NCI-H345 (cell line): ENCODE measurements at places on chromosomes 5 and 9.

DNA sequence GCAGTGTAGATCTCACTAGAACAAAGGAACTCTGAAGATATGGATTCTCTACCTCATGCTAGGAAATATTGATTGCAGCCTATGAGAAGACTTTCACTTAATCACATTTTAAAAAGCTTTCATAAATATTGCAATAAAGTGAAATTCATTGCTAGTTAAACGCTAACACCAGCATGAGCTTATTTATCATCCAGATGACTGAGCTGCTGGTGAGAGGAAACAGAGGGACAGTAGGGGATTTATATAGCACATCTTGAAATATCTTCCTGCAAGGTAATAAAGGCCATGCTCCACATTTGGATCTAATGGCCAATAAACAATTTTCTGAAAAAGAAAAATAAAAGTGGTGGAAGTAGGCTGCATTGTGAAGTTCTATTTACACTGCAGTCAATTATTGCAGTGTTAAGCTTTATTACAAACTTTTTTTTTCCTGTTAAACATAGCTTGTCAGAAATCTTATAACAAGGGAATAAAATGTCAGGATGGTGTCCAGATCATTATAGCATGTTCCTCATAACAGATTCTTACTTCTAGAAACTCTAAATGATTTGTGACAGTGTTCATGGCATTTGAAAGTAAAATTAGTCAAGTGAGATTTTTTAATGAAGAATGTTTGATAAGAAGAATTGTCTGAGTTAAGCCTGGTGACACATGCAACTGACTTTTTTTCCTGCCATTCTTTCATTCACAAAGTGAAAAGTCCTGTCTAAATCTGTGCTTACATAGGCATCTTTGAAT lies 342.6 kb downstream of the DMAC1 start:
- no peak for DNase-seq

DNA sequence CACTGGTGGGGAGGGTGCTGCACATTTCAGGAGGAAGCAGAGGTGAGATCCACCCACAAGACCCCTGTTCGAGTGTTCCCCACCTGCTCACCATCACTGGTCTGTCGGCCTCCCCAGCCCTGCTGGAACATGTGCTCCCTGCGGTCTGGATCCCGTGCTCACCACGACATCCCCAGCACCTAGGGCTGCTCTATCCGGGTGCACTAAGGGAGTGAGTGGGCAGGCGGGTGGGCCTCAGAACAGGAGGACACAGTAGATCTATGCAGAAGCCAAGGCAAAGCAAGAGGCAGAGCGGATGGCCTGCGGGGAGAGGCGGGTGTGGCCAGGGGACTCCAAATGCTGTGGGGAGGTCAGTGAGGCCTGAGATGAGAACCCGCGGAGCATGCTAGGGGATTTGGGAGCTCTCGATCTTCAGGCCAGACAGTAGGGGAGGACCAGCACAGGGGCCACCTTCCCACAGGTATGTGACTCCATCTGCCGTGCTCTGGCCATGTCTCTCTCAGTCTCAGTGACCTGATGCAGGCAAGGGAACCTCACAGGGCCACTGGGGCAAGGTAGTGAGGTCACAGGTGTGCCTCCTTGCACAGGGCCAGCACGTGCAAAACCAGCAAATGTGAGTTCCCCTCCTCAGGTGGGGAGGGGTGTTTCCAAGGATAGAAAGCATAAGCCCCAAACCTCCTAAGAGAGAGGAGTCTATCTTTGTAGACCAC lies 134.2 kb downstream of the ZNF354C start:
- no peak for DNase-seq

DNA sequence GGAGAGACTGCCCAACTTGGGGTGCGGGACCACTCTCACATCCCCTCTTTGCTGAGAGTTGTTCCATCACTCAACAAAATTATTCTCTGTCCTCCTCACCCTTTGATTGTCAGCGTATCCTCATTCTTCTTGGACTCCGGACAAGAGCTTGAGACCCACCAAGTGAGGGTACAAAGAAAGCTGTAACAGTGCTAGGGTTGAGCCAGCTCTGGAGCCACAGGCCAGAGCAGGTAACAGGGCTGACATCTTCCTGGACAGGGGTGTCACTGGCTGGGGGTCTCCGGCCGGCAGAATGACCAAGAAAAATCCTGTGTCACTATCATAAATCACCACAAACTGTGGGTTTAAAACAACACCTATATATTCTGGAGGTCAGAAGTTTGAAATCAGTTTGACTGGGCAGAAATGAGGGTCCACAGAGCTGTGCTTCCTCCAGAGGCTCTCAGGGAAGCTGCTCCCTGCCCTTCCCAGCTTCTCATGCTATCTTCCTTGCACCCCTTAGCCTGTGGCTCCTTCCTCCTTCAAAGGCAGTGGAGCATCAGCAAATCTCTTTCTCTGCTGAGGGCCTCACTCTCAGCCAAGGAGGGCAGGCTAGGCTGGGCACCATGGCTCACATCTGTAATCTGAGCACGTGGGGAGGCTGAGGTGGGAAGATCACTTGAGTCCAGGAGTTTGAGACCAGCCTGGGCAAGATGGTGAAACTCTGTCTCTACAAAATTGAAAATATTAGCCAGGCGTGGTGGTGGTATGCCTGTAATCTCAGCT lies 4.1 kb upstream of the BBLN start:
- no peak for DNase-seq

DNA sequence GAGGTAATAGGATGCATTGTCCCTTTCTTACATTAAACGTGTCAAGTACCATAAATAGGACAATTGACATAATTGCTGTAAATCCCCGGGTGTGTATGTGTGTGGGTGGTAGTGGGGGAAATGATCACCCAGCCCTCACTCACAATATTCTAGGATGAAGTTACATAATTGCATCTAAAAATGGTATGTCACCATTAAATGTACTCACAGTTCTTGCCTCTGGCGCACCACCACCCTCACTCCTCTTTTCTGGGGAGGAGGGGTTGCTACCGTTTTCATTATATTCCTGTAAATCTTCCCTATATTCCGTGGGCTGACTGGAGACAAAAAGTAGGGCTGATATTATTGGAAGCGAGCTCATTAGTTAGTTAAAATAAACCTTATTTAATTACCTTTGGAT lies 563.8 kb downstream of the TLR4 start:
- no peak for DNase-seq

GRCh38 chr9:134066526-134066912 lies 1.3 kb downstream of the BRD3 start:
- no peak for DNase-seq

DNA sequence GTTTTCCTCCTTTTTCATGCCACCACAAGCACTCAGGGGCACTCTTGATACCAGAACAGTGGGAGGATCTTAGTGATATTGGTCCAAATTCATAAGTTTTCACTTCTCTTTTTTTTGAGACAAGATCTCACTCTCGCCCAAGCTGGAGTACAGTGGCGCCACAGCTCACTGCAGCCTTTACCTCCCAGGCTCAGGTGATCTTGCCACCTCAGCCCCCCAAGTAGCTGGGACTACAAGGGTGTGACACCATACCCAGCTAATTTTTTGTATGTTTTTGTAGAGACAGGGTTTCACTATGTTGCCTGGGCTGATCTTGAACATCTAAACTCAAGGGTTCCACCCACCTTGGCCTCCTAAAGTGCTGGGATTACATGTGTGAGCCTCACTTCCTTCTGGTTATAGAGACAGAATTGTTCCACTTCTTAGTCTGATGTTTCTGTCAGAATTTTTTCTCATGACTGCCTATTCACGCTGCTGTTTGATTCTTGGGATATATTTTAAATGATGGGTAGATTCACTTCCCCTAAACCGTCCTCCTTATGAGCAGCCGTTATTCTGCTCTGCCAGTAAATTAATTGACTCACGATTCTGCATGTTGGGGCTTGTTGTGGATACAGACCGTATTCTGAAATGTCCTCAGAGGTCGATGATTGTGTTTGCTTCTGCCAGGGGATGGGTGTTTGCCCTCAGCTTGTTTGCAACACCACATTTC lies 30.8 kb downstream of the MTAP start:
- no peak for DNase-seq

- no peak for DNase-seq
Measured at GRCh38 chr5:149288436-149288835, 16.8 kb downstream of the AFAP1L1 start.

DNA sequence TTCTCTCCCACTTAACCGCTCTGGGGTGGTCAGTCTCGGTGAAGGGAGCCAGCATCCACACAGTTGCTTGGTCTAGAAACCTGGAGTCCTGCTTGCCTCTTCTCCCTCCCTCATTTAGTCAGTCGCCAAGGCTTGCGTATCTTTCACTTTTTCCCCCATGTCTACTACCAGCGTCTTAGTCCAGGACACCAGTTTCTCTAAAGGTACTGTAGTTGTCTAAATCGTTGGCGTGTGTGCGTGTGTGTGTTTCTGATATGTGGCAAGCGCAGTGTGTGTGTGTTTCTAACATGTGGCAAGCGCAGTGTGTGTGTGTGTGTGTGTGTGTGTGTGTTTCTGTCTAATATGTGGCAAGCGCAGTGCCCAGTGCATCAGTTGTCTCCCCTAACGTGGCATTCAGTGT lies 641 bp downstream of the ATP6V1G1 start:
- no peak for DNase-seq

DNA sequence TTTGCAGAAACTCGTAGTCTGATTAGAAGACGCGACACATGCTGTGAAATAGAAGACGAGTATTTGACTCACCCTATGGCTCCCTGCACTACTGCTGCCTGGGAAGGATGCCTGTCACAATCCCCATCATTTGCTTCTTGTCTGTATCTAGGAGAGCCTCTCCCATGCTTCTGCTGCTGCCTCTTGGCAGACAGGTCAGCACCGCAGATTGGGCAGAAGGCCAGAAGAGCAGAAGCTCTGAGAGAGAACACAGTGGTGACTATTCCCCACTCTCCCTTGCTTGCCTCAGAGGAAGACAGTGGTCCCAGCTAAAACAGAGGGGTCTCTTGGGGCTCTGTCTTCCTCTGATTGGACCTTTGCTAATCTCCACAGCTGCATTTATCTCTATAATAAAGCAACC lies 84.0 kb upstream of the SMIM32 start:
- peak; percentile 4 for DNase-seq

DNA sequence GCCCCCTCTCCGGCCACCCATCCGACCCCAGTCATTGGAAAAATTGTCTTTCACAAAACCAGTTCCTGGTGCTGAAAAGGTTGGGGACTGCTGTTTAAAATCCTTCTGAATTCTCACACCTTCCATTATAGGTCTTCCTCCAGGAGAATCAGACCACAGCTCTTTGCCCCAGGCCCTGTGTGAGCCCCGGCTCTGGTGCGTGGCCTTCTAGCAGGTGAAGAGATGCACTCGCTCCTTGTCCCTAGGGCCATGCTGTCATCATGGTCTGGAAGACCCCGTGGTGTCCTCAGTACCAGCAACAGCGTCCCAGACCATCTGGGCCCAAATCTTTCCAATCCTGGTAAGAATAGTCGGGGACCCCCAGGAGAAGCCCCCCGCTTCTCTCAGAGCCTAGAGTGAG lies 95.2 kb downstream of the DAP start:
- DNase-seq, result no peak
